NCI-H460 (cell line): ENCODE measurements at places on chromosomes 12 and 14. TPM values are rescaled to one million over a fixed set of nuclear protein-coding genes. Genes with fewer than 3 reads are reported as not detected.

The HOXC6 gene
- 0.89 and 1.4 TPM in 2 replicates for total RNA-seq

The MGST1 gene
- total RNA-seq = 309 and 386 TPM in 2 replicates

GRCh38 chr12:6548966-6549683, 6.7 kb downstream of the IFFO1 start:
- no peak for DNase-seq

GRCh38 chr12:2749580-2749979, 45.2 kb upstream of the FKBP4 start:
- no peak for DNase-seq

GRCh38 chr12:123992118-123992825, 19.3 kb downstream of the ZNF664 start:
- DNase-seq = no peak

GRCh38 chr14:63956326-63956725, 103.5 kb downstream of the SYNE2 start:
- no peak for DNase-seq

DNA sequence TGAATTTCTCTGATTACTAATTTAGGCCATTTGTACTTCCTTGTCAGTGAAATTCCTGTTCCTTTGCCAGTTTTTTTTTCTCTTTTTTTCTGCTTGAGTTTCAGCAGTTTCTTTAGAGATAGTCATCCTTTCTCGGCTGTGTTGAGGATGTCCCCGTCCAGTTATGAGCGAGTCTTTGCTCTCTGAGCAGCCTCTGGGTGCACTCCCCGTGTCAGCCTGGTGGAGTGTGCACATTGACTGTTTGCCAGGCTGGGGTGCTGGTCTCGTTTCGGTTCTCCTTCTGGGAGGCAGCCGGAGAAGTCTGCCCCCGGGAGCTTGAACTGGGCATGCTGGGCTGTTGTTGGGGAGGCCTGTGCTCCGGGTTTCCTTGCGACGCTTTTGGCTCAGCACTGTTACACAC, 3.0 kb downstream of the PACS2 start:
- no peak for DNase-seq

DNA sequence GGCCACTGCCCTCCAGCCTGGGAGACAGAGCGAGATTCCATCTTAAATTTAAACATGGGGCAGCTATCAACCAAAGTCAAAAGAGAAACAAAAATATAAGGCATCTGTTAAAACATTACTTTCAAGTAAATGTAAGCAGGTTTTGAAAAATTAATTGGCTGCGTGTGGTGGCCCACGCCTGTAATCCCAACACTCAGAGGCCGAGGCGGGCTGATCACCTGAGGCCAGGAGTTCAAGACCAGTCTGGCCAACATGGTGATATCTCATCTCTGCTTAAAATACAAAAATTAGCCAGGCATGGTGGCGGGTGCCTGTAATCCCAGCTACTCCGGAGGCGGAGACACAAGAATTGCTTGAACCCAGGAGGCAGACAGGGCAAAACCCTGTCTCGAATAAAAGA, 82.7 kb downstream of the PLEKHA5 start:
- DNase-seq = no peak

- DNase-seq = no peak
These were observed 24.4 kb upstream of the CCDC175 start for GRCh38 chr14:59601056-59601455.
